DMS 273 treated with DMSO at 0.1 percent for 48 hours (cell line): ENCODE measurements at places on chromosomes 7 and 10.

GRCh38 chr10:97759946-97760345, 11.9 kb downstream of the SFRP5 start:
- no peak for DNase-seq

- DNase-seq = no peak
These were observed 37.8 kb downstream of the DIP2C start for GRCh38 chr10:651692-652091.

GRCh38 chr7:6917258-6917657, 91.2 kb upstream of the CCZ1B start:
- DNase-seq = no peak

GRCh38 chr10:129024046-129024445, 443.0 kb upstream of the MGMT start:
- no peak for DNase-seq

- DNase-seq = no peak
These were observed 84.2 kb downstream of the CUL1 start for GRCh38 chr7:148782757-148783456.

GRCh38 chr7:123901101-123901500, 23.9 kb upstream of the SPAM1 start:
- no peak for DNase-seq

GRCh38 chr10:600234-600633, 89.2 kb downstream of the DIP2C start:
- DNase-seq = no peak

DNA sequence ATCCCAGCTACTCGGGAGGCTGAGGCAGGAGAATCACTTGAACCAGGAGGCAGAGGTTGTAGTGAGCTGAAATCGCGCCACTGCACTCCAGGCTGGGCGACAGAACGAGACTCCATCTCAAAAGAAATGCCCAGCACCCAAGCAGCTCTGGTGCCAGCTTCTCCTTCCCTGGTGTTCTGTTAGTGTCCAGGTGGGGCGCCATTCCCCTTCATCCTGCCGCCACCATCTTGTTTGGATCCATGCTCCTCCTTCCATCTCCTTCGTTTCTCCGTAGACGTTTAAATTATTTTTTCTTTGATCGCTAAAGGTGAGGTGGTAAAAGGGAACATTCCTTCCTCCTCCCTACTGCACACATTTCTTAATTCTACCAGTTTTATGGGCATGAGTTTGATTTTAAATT, 30.3 kb downstream of the PROSER2 start:
- DNase-seq = no peak

DNA sequence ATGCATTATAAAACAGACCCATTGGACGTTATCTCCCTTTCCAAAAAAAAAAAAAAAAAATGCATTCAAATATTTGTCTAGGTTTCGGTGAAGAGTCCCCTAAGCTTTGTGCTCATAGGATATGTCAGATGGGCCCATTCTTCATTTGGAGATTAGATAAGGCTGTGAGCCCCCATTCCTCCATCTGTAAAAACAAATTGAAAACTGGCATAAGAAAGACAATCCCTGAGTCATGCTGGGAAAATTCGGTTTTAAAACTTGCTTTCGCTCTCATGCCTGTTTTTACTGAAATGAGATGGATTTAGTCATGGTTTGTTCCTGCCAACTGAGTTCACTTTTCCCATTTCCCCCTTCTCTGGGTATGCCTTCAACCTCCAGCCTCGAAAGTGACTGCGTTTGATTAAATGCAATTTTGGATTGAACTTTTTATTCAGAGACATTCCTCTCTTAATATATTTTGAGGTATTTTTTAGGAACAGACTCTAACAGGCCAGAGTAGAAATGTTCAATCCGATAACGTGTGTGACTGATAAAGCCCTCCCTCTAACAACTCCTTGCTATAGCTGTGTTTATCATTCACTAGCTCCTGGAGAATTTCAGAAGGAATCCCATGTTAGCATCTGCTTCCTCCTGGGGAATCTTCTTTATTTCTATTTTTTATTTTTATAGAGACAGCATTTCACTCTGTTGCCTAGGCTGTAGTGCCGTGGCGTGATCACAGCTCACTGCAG, 190.9 kb upstream of the LYZL2 start:
- no peak for DNase-seq
